Daoy (cell line): ENCODE measurements at places on chromosomes 3 and 15.

DNA sequence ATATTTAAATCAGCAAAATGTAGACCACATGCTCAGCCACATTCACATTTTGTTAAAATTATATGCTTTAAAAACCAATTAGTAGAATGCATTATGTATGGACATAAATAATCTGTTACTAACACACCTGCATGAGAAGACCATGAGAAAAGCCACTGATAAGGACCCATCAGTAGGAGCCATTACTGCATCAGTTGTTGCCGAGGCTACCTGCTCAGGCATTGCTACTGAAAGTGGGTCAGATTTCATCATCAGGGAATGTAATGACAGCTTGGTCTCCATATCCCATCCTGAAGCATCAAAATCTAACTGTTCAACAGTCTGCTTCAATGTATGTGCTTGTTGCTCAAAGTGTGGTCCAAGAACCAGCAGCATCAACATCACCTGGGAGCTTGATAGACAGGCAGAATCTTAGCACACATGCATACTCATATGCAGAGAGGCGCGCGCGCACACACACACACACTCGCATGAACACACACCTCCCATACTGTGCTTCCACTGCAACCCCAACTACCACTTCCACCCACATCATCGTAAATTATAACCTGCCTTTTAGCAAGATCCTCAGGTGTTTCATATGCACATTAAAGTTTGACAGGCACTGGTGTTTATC lies 72.4 kb upstream of the FOXB1 start:
- DNase-seq: no peak

GRCh38 chr3:184334470-184335158 lies 2.8 kb upstream of the FAM131A start:
- DNase-seq: peak; percentile 82

DNA sequence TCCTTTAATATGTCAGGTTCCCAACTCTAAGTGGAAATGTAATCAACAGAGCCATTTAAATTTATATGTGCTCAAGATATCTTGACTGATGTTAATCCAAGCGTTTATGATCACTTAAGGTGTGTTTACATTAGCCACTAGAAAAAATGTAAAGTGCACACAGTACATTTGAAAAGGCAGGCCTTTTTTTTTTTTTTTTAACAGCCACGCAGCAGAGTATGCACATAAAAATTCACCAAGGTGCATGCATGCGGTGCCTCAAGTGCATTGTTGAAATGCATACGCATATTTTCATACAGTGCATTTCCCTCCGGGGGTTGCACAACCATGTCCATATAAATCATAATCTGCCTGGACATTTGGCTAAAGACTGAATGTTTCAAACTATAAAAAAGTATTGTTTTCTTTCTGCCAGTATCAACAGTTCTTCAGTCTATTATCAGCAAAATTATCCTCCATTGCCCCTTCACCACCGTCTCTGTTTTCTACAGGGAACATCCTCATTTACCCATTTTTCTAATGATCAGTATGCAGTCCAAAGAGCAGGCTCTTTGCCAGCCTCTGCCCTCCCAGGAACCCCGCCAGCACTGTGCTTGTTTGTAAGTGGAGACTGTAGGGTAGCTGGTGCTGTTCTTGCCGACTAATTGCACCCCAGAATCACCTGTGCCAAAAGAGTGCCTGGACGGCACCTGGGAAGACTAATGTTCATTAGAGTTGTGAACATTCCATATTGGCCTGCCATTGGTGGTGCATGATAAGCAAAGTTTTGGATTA lies 611.2 kb upstream of the CFAP20DC start:
- no peak for DNase-seq

DNA sequence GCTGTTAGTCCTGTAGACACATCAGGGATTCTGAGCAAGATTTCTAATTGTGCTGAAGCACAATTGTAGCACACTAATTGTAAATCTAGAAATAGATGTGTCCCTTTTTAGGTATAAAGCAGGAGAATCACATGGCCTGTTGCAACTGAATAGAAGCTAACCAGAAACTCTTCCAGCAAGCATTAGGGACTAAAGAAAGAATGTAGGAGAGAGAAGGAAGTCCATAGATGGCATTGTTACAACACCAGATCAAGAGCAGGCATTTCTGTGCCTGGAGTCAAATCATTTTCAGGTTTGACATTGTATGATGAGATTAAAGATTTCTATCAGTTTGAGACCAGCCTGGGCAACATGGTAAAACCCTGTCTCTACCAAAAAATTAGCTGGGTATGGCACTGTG lies 27.4 kb downstream of the CALML4 start:
- DNase-seq: no peak

DNA sequence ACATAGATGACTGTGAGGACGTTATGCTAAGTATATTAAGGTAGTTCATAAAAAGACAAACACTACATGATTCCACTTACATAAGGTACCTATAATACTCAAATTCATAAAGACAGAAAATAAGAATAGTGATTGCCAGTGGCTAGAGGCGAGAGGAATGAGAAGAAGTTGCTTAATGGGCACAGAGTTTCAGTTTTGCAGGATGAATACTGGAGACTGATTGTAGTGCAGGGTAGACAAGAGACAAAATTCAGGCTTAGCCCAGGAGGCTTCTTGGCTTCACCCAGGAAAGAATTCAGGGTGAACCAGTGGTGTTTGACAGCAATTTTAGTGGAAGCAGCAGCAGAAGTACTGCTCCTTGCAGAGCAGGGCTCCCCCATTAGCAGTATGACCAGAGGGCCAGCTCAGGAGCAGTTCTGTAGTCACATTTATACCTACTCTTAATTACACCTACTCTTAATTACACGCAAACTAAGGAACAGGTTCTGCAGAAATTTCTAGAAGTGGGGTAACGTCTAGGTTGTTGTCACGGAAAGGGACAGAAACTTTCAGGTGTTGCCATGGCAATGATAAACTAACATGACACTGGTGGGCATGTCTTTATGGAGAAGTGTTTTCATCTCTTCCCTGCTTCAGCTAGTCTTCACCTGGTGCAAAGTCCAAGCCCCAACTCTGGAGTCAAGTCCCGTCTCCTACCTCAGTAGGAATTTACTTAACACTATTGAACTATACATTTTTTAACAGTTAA lies 55.2 kb downstream of the TBL1XR1 start:
- DNase-seq: no peak

DNA sequence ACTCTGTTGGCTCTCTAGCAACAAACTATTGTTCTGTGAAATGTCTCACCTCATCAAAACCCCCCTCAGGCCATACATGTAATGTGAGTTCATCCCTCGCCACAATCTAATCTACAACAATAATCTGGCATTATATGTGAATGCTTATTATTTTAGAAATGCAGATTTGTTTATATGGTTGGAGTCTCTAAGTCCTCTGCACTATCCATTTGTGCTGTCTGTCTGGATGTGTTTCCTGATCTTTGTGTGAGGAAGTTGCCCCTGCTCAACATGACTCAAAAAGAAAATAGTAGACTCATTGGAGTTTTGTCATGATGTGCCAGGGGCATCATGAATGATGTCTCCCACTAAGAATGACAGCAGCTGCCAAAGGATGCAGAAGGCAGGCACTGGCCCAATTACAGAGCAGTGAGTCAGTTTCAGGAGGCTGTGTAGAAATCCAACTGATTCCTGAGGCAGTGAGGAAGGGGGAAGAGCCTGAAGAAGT lies 161.6 kb upstream of the PDZRN3 start:
- DNase-seq: peak; percentile 80

GRCh38 chr15:78915341-78916087 lies 29.3 kb downstream of the CTSH start:
- DNase-seq: no peak

DNA sequence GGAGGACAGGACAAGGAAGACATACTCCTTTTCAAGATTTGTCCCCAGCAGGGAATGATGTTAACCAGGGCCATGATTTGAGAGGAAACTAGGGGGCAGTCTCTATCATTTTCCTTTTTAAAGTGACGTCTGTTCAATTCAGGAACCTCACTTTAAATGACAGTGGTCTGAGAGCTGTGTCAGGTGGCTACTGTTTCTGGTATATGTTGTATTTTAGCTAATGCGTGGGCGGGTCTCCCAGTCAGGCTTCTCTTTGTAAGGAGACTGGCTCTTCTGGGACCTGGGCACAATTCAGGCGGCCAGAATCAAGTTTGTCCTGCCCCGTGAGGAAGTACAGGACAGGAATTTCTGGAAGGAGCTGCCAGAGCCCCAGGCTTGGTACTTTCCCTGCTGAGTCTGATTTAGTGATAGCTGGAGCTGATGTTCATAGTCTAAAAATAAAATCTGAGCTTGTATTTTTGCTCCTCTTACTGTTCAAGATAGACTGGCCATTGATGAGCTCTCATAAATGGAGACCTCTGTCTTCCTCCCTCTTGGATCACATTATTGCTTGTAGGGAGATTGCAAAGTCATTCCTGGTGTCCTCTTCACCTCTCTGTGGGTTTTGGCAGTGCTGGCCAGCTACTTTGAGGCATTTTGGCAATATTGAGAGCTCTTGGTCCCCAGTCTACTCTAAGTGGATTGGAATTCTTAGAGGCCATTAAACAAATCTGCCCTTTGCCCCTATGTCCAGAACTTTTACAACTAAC lies 25.6 kb downstream of the SQOR start:
- no peak for DNase-seq

DNA sequence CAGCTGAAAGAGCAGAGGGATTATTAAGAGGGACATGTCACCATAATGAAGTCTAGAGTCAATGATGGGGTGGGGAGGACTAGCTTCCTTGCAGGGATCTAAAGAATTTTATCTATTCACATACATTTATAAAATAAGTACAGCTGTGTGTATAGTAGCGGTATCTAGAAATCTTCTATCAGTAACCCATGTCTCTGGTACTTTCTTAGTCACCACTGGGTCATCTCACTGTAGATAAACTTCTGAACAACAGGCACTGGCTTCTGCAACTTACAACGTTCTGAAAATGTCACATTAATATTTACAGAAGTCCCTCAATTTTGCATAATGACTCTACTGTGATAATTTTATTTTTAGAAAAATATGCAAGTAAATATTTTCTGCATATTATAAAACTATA lies 401.7 kb downstream of the TBC1D5 start:
- DNase-seq: no peak

DNA sequence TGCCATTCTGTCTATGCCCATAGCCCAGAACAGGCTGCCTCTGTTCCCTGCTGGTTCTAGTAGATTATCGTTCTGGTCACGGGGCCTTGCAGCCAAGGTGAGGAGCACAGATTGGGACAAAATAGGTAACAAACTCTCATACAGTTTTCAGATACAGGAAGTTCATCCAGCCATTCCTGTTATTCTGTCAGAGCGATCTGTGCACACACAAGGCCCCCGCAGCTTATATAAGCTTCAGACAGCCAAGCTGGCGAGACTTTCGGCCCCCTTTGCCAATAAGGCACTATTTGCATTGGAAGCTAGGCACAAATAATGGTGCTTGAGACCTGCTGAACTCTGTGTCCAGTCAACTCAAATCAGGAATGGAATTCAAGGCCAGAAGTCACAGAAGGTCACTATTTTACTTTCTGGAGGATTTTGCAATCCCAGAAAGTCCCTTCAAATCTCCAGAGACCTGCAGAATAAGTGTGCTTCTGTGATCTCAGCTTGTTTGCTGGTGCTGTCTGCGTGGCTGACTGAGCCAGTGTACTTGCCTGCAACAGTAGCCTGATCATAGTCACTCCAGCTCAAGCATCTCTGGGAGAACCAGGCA lies 69.4 kb downstream of the BFSP2 start:
- DNase-seq: no peak

DNA sequence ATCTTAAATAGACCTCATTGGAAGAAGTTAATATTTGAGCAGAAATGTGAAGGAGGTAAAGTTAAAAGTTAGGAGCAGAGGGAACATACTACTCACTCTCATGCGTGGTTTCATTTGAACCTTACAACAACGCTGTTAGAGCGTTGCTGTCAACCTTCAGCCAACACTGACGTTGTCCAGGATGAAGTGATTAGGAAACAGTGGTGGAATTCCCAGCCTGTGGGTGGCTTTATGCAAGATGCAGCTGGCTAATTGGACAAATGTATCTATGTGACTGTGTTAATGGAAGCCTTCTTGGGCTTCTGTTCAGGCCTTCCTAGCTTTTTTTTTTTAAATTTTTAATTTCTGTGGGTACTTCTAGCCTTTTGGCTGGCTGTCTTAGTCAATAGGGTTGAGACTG lies 40.5 kb downstream of the PTPRG start:
- DNase-seq: no peak

- DNase-seq: peak; percentile 23
Observed at GRCh38 chr15:25391971-25392721, 46.7 kb downstream of the UBE3A start.

GRCh38 chr15:56944485-56944884 lies 26.0 kb downstream of the TCF12 start:
- DNase-seq: no peak

DNA sequence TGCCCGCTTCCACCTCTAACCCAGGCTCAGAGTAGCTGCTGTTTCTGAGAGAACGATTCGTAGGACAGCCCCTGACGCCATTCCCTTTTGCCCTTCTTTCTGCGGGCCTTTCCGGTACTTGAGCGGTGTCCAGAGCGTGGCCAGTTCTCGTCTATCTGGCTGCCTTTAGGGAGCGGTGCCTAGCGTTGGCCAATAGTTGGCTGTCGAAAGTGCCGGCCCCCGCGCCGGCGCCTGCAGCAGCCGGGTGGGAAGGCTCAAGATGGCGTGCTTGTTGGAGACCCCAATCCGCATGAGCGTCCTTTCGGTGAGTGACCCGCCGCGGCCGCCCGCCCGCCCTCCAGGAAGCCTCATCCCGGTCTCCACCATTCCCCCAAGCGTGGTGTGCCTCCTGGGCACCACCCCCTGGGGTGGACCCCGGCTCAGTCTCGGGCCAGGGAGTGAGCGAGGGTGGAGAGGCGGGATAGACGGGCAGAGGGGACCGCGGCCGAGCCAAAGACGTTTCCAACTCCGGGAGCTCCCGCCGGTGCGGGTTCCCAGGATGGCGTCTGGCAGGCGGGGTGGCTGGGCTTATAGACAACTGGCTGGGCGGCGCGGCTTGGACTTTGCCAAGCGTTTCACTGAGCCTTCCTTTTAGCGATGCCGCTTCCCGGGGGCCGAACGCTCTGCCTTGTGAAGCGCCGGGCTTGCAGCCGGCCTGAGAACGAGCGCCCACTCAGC lies at the start of gene ARMC8:
TSS of gene ARMC8 (plus strand) at position 6 of the 717 bp plus-strand sequence. CDS start at position 260, 254 bp downstream.
- no peak for DNase-seq

- DNase-seq: no peak
Observed at GRCh38 chr3:130974201-130974600, 52.4 kb downstream of the ASTE1 start.

GRCh38 chr3:175916191-175916934 lies 1057.2 kb downstream of the NAALADL2 start:
- no peak for DNase-seq

- DNase-seq: no peak
Observed at GRCh38 chr3:10723991-10724390, 92.0 kb upstream of the SLC6A11 start.

DNA sequence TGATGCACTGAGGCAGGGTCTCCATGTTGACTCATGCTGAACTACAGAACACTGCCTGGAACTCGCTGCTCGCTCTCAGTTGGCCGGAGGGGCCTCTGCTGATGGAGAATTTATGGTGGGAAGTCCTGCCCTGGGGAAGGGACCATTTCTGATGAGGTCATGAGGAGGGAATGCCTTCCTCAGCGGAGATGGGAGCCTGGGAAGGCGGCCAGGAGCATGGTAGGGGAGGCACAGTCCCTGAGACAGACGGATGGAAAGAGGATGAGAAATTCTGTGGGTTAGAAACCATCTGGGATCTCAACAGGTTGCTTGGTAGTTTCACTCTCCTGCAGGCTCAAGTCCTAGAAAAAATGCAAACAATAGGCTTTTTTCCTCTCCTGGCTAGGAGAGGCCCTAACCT lies 56.8 kb upstream of the TPM1 start:
- DNase-seq: peak; percentile 92
